A549 treated with RU486 at 1 μM for 4 hours (cell line): ENCODE measurements at places on chromosomes 4 and X. TPM values are rescaled to one million over a fixed set of nuclear protein-coding genes. Genes with fewer than 3 reads are reported as not detected.

GNRHR gene
- not detected in 5 replicates for total RNA-seq

SLC30A9 gene
- total RNA-seq = 17.5 to 37.7 TPM (median 26.6 TPM) in 5 replicates

PORCN gene
- total RNA-seq = 13.8 to 17.4 TPM (median 15.7 TPM) in 5 replicates

CXCL11 gene
- 0.19 to 0.27 TPM (median 0.20 TPM) in 3 of 5 replicates, not detected in the others for total RNA-seq

HSFX2 gene
- 0.13 to 0.55 TPM in 2 of 5 replicates, not detected in the others for total RNA-seq

AWAT2 gene
- not detected in 5 replicates for total RNA-seq

PRKG2 gene
- total RNA-seq = 0.31 to 1.2 TPM (median 0.91 TPM) in 5 replicates

GAK gene
- total RNA-seq = 31.9 to 52.0 TPM (median 45.8 TPM) in 5 replicates

ARL9 gene
- not detected in 5 replicates for total RNA-seq

GYG2 gene
- 3.6 to 5.6 TPM (median 4.3 TPM) in 5 replicates for total RNA-seq

MAGEA2 gene
- total RNA-seq = not detected in 5 replicates

CXorf58 gene
- 0.09 to 0.21 TPM (median 0.13 TPM) in 3 of 5 replicates, not detected in the others for total RNA-seq

PARM1 gene
- total RNA-seq = 0.62 to 0.77 TPM (median 0.65 TPM) in 5 replicates

MGAT4D gene
- total RNA-seq = not detected in 5 replicates

FAM114A1 gene
- total RNA-seq = 21.9 to 42.4 TPM (median 31.8 TPM) in 5 replicates

IL9R gene
- total RNA-seq = 0.10 to 0.21 TPM (median 0.16 TPM) in 4 of 5 replicates, not detected in the other

CT47B1 gene
- total RNA-seq = not detected in 5 replicates

DMRTC1B gene
- 0.09 TPM in 1 of 5 replicates, not detected in the others for total RNA-seq

DKK2 gene
- total RNA-seq = not detected in 5 replicates

PPEF2 gene
- total RNA-seq = 0.46 TPM in 1 of 5 replicates, not detected in the others

MAGEB1 gene
- total RNA-seq = not detected in 5 replicates
